ENCODE measurements at places on chromosomes 7 and 10. TPM values are rescaled to one million over a fixed set of nuclear protein-coding genes. Genes with fewer than 3 reads are reported as not detected.

DNA sequence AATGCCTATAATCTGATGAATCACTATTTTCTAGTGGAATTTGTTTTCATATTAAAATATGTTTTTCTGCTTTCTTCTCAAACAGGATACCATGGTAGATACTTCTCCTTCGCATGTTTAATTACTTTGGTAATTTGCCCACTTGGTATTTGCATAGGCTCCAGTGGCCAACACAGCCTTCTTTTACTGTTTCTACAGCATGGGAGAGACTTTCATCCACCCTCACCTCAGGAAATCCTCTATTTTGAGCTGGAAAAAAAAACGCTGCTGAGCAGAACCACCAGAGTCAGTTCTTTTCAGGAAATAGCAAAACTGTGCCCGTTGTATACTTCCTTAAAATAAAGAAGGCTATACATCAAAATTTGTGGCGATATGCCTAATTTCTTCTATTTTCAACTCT is 213.3 kb downstream of the MDFIC start:
- no peak overlapping the region for H3K4me3 ChIP-seq
- H3K27ac ChIP-seq = no peak overlapping the region
- H3K4me1 ChIP-seq = no peaks in the 10 kb centered on the region

- H3K4me3 ChIP-seq = no peak overlapping the region
- H3K27me3 ChIP-seq = peaks cover 5% of the 10 kb centered on the region
- H3K4me1 ChIP-seq = peaks cover 8% of the 10 kb centered on the region
- no peak for DNase-seq
These were observed 158.4 kb downstream of the AOAH start for GRCh38 chr7:36565792-36566356.

DNA sequence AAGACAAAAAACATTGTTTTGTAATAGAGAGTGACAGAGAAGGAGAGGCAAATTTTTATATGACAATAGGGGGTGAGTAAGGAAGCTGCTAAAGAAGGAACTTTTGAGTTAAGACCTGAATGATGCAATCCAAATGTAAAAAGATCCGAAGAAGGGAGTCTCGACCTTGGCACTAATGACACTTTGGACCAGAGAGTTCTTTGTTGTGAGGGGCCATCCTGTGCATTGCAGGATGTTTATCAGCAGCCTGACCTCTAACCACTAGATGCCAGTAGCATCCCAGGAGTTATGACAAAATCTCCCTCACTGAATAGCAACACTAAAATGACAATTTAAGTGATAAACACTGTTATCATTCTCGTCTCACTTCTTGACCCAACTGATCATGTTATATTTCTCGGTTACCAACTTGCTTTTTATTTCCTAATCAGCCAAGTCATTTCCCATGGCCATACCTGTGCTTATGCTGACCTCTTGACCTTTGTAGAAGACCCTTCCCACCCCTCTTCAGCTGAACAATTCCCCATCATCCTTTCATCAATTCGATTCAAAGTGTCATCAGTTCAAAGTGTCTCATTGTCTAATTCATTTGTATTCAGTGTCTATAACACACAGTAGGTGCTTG is 30.0 kb downstream of the DGKI start:
- no peaks in the 10 kb centered on the region for H3K36me3 ChIP-seq
- H3K4me1 ChIP-seq = peaks cover 20% of the 10 kb centered on the region
- H3K27ac ChIP-seq = no peak overlapping the region
- H3K4me3 ChIP-seq = no peak overlapping the region

DNA sequence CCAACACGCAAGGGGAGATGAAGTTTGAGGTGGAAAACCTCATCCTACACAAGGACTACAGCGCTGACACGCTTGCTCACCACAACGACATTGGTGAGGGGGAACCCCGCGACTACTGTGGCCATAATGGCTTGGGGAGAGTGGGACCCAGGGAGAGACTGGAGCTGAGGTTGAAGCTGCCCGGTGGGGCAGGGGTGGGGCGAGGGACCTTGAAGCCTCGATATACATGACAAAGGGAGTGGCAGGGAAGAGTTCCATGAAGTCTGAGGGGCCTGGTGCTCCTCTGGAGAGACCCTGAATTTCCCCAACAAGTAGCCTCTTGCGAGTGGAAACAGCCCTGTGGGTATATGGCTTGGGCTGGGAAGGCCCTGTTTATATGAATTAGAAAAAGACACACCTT is 3.1 kb downstream of the PLAU start:
- no peak overlapping the region for H3K4me3 ChIP-seq
- H3K27me3 ChIP-seq = no peaks in the 10 kb centered on the region
- DNase-seq = no peak
- H3K36me3 ChIP-seq = peaks cover 4% of the 10 kb centered on the region

DNA sequence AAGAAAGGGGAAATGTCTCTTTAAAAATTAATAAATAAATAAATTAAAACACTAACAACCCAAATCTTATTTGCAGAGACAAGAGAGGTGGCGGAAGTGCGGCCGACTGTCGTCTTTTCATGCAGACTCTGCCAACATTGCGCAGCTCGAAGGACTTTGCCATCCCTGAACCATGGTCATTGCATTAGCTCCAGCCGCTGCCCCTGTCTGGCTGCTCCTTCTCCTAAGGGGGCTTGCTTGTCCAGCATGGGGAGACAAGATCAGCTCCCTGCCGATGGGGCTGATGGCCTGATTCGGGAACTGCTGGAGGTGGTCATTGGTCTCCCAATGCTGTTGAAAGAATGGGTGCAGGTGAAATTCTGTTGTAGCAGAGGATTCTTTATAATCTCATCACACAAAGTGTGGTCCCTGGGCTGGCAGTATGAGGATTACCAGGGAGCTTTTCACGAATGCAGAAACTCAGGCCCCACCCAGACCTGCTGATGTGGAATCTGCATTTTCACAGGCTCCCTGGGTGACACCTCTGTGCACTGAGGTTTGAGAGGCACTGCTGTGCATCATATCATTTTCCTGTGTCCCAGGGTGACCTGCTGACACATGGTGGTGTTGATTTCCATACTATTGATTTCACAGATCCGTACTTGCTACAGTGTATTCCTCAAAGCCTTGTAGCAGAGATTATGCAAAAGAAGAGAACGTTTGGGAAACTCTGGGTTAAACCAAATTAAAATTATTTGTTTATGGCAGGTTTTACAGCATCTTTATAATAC is 172.4 kb upstream of the ZMIZ1 start:
- no peaks in the 10 kb centered on the region for H3K4me1 ChIP-seq
- no peaks in the 10 kb centered on the region for H3K27me3 ChIP-seq
- H3K4me3 ChIP-seq = no peak overlapping the region

DNA sequence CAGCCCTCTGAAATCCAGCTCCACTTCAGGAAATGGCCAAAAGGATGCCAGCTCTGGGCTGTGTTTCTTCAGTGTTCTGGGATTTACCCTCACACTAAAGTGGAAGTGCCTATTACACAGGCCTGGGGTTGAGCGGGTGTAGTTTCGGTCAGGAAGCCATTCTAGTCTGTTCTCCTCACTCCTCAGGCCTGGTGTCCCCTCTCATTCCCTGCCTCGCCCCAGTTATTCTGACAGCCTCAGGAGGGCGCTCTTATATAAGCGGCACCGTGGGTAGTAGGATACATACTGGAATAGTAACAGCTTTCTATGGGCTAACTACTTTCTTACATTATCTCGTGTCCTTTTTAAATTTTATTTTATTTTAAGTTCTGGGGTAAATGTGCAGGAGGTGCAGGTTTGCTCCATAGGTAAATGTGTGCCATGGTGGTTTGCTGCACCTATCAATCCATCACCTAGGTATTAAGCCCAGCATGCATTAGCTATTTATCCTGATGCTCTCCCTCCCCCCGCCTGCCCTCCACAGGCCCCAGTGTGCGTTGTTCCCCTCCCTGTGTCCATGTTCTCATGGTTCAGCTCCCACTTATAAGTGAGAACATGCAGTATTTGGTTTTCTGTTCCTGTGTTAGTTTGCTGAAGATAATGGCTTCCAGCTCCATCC is 12.2 kb upstream of the LGI1 start:
- H3K4me1 ChIP-seq = peaks cover 2% of the 10 kb centered on the region
- DNase-seq = no peak
- peak overlapping the region; percentile 20 for H3K4me3 ChIP-seq

- H3K27ac ChIP-seq = no peak overlapping the region
- H3K4me1 ChIP-seq = no peaks in the 10 kb centered on the region
- no peaks in the 10 kb centered on the region for H3K36me3 ChIP-seq
These were observed 352.5 kb downstream of the FGFR2 start for GRCh38 chr10:121245754-121246153.

DNA sequence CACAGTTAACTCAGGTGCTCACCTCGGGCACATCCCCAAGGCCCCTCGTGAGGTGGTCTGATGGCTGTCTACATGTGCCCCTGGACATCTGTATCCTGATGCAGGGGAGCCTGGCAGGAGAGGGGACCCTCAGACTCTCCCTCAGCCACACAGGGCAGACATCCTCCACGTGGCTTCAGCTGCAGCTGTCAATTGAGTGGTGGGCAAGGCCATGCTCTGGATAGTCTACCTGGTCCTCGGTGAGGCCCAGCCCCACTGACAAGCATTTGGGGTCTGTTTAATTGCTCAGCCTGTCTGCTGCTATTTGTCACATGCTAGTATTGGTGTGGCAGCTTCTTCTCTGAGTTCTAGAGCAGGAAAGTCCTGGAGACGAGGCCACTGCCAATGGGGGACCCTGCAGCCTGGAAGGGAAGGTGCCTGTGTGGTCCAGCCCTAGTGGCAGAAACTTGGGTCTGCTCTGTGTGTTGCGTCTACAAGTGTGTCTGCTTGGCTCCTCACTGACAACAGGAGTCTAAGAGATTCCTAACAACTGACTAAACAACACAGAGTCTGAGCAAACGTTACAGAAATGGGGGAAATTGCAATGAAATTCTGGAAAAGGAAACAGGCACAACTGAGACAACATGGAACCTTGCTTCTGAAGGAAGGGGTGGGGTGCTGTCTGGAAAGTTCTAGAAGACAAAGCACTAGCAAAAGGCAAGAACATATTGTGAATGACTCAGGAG is 59.3 kb upstream of the IGFBP3 start:
- H3K27ac ChIP-seq = no peak overlapping the region
- no peaks in the 10 kb centered on the region for H3K36me3 ChIP-seq
- no peak overlapping the region for H3K4me3 ChIP-seq
- no peak for DNase-seq
- peaks cover 12% of the 10 kb centered on the region for H3K4me1 ChIP-seq

GRCh38 chr10:116073001-116073400 is 200.0 kb downstream of the GFRA1 start:
- peaks cover 16% of the 10 kb centered on the region for H3K4me1 ChIP-seq
- H3K27me3 ChIP-seq = no peaks in the 10 kb centered on the region
- no peaks in the 10 kb centered on the region for H3K36me3 ChIP-seq
- H3K27ac ChIP-seq = no peak overlapping the region
- no peak overlapping the region for H3K4me3 ChIP-seq
- DNase-seq = peak; percentile 35

GRCh38 chr7:140734096-140734495 is 37.6 kb downstream of the NDUFB2 start:
- no peak overlapping the region for H3K27ac ChIP-seq
- H3K4me1 ChIP-seq = no peaks in the 10 kb centered on the region
- peaks cover 34% of the 10 kb centered on the region for H3K36me3 ChIP-seq
- no peaks in the 10 kb centered on the region for H3K27me3 ChIP-seq

DNA sequence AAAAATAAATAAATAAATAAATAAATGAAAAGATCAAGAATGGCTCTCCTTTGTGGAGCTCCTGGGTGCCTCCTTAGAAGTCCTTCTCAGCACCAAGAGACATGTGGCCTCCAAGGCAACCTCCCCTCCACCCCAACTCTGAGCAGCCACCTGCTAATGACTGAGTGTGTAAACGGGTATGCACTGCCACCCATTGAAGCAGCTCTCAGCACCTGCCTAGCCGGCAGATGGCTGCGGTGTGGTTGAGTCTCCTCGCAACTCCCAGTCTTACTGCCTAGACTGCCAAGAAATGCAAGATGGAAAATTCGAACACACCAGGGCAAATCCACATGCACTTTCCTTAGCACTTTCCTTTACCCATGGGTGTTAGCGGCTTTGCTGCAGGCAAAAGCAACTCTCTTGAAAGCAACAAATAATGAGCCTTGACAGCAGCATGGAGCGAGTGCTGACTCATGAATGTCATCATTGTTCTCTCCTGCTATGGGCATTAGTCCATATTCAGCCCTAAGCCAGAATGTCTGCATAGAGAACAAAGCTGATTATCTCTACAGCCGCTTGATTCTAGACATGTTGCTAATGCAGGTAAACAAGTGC is 913.9 kb upstream of the AUTS2 start:
- H3K4me3 ChIP-seq = no peak overlapping the region
- peaks cover 2% of the 10 kb centered on the region for H3K4me1 ChIP-seq
- DNase-seq = no peak
- H3K27me3 ChIP-seq = no peaks in the 10 kb centered on the region

DNA sequence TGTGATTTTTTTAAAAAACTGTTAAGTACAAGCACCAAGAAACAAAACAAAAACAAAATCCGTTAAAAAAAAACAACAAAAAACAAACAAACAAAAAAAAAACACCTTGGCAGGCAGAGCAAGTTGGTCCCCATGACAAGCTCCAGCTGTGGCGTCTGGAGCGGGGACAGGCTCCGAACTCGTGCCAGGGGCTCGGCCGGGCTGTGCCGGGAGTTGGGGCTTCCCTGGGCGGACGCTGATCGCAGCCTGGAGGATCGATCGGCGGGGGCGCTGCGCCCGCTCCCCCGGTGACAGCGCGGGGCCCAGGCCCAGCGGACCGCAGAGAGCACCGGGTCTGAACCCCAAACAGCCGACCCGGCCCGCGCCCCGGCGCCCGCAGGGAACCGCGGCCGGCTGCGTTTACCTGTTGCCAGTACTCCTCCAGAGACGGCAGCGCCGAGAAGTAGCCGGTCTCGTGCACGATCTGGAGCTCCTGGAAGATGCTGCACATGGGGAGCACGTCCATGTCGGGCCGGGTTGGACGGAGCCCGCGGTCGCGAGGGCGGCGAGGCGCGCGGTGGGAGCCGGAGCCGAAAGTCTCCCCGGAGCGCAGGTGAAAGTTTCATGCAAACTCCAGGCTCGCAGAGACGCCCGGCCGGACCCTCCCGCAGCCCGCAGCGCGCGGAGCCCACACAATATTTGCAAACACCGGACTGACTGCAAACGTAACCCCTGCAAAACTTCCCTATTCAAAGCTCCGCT is at the start of gene KLF6:
KLF6 (minus strand) TSS at position 700 of the 741 bp plus-strand sequence; CDS start at position 505, 195 bp downstream.
- DNase-seq = peak; percentile 67
- no peaks in the 10 kb centered on the region for H3K27me3 ChIP-seq
- peak within 1 kb of the TSS; percentile 96 for H3K27ac ChIP-seq

GRCh38 chr10:103763374-103764202 is 91.8 kb downstream of the SH3PXD2A start:
- H3K27me3 ChIP-seq = no peaks in the 10 kb centered on the region
- H3K36me3 ChIP-seq = no peaks in the 10 kb centered on the region
- DNase-seq = no peak
- peaks cover 45% of the 10 kb centered on the region for H3K4me1 ChIP-seq
- H3K27ac ChIP-seq = peak overlapping the region; percentile 75

- H3K27ac ChIP-seq = no peak overlapping the region
- peak; percentile 34 for DNase-seq
- H3K27me3 ChIP-seq = no peaks in the 10 kb centered on the region
These were observed 14.4 kb downstream of the NUDT1 start for GRCh38 chr7:2256306-2257045.

GRCh38 chr10:101063050-101063525 is 1.3 kb downstream of the KAZALD1 start:
- no peaks in the 10 kb centered on the region for H3K36me3 ChIP-seq
- H3K27ac ChIP-seq = no peak overlapping the region
- no peak overlapping the region for H3K4me3 ChIP-seq
- no peak for DNase-seq
- peaks cover 37% of the 10 kb centered on the region for H3K4me1 ChIP-seq
- no peaks in the 10 kb centered on the region for H3K27me3 ChIP-seq

- DNase-seq = peak; percentile 87
- H3K27ac ChIP-seq = peak overlapping the region; percentile 91
These were observed 8.5 kb upstream of the C10orf105 start for GRCh38 chr10:71727738-71728737.

Gene HOXA9
- polyA plus RNA-seq = not detected

Gene HEPACAM2
- polyA plus RNA-seq = not detected
